ENCODE measurements at places on chromosomes 1 and 21.

DNA sequence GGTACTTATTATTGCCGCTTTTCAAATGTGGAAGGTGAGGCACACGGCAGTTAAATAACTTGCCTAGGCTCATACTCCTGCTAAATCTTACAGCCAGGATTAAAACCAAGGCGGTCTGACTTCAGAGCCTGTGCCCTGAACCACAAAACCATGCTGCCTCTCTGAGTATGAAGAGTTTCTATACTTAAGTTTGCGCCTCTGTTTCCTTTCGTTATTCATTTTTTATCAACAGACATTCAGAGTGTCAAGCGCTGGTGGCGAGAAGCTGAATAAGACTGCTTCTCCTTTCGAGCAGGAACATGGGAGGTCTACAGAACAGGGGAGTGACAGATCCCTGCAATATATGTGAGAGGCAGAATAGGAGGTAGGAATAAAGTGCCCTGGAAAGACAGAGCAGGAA is 96.0 kb upstream of the DUSP10 start:
- H3K4me3 ChIP-seq: peak overlapping the region; percentile 71
- peak overlapping the region; percentile 85 for H3K27ac ChIP-seq
- peak; percentile 39 for DNase-seq
- peaks cover 59% of the 10 kb centered on the region for H3K4me1 ChIP-seq

- no peak overlapping the region for H3K27ac ChIP-seq
- H3K27me3 ChIP-seq: no peaks in the 10 kb centered on the region
- H3K4me3 ChIP-seq: no peak overlapping the region
These were observed 123.5 kb downstream of the TIAM1 start for GRCh38 chr21:31220575-31220974.

- H3K4me3 ChIP-seq: no peak overlapping the region
- H3K27ac ChIP-seq: no peak overlapping the region
- no peaks in the 10 kb centered on the region for H3K36me3 ChIP-seq
- H3K27me3 ChIP-seq: no peaks in the 10 kb centered on the region
- no peak for DNase-seq
These were observed 2283.7 kb downstream of the NCAM2 start for GRCh38 chr21:23281917-23282316.

DNA sequence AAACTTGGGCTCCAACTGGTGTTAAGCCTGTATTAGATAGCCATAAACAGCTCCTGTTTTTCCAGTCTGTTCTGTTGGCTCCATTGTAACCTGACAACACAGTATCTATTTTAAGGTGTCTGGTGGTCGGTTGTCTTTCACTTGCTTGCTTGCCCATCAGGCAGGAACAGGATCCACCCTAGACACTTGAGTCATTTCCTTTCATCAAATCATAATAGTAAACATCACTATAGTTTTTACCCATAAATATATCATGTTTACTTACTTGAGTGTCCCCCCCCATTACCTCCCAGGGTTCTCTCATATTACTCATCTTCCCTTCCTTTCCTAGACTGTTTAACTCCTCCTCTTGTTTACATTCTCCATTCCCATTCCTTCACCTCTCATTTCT is 2.9 kb downstream of the DDI2 start:
- no peaks in the 10 kb centered on the region for H3K27me3 ChIP-seq
- peaks cover 43% of the 10 kb centered on the region for H3K4me1 ChIP-seq
- H3K4me3 ChIP-seq: peak overlapping the region; percentile 51

- DNase-seq: no peak
- peaks cover 9% of the 10 kb centered on the region for H3K4me1 ChIP-seq
- no peak overlapping the region for H3K4me3 ChIP-seq
- peaks cover 15% of the 10 kb centered on the region for H3K27me3 ChIP-seq
- H3K27ac ChIP-seq: no peak overlapping the region
- H3K36me3 ChIP-seq: no peaks in the 10 kb centered on the region
These were observed 12.3 kb upstream of the IL22RA1 start for GRCh38 chr1:24155011-24155782.

DNA sequence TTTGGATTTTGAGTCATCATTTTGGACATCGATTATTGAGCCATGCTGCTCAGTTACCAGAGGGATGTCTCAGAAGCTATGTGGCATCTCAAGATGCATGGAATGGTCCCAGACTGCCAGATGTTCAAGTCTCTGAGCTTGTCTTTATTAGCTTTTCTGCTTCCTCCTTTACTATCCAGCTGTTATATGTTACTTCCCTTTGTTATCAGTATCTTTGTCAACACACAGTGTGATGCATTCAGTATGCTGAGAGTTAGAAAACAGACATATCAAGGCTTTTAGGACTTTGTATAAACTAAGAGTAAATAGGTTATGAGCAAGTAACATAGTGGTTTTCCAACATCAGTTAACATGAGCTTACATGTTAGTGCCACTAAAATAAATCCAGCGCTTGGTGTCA is 474.5 kb downstream of the DSCAM start:
- H3K4me3 ChIP-seq: no peak overlapping the region
- H3K27me3 ChIP-seq: no peaks in the 10 kb centered on the region
- no peak for DNase-seq
- no peaks in the 10 kb centered on the region for H3K36me3 ChIP-seq
- H3K27ac ChIP-seq: no peak overlapping the region

GRCh38 chr1:232876506-232877364 is 71.5 kb downstream of the MAP10 start:
- H3K4me1 ChIP-seq: peaks cover 7% of the 10 kb centered on the region
- H3K27me3 ChIP-seq: no peaks in the 10 kb centered on the region
- H3K36me3 ChIP-seq: no peaks in the 10 kb centered on the region
- H3K4me3 ChIP-seq: peak overlapping the region; percentile 40
- peak; percentile 51 for DNase-seq

- peak overlapping the region; percentile 78 for H3K4me3 ChIP-seq
- peak overlapping the region; percentile 99 for H3K27ac ChIP-seq
- H3K36me3 ChIP-seq: peaks cover 41% of the 10 kb centered on the region
These were observed 15.9 kb downstream of the HENMT1 start for GRCh38 chr1:108644984-108645383.

- no peaks in the 10 kb centered on the region for H3K4me1 ChIP-seq
- H3K27me3 ChIP-seq: no peaks in the 10 kb centered on the region
These were observed 678.0 kb upstream of the ZP4 start for GRCh38 chr1:238568735-238569134.

- peak overlapping the region; percentile 2 for H3K4me3 ChIP-seq
- no peaks in the 10 kb centered on the region for H3K27me3 ChIP-seq
- H3K4me1 ChIP-seq: peaks cover 23% of the 10 kb centered on the region
These were observed 29.1 kb downstream of the STPG1 start for GRCh38 chr1:24384251-24385090.

DNA sequence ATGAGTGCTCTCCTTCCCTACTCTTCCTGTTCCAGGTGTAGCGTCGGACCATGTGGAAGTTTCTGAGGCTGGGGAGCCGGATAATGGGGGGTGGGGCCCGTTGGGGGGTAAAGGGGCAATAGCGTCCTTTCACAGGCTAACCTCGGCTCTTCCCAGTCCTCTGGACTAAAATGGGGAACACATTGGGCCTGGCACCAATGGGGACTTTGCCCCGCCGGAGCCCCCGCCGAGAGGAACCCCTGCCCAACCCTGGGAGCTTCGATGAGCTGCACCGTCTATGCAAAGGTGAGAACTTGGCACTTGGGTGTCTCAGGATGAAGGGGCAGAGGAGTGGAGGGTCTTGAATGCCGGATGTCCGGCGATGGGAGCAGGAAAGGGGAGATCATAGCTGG is 456 bp downstream of the TOMM40L start:
- H3K27me3 ChIP-seq: no peaks in the 10 kb centered on the region
- peaks cover 26% of the 10 kb centered on the region for H3K36me3 ChIP-seq
- peaks cover 23% of the 10 kb centered on the region for H3K4me1 ChIP-seq
- peak overlapping the region; percentile 99 for H3K27ac ChIP-seq
- DNase-seq: no peak
- peak overlapping the region; percentile 99 for H3K4me3 ChIP-seq

DNA sequence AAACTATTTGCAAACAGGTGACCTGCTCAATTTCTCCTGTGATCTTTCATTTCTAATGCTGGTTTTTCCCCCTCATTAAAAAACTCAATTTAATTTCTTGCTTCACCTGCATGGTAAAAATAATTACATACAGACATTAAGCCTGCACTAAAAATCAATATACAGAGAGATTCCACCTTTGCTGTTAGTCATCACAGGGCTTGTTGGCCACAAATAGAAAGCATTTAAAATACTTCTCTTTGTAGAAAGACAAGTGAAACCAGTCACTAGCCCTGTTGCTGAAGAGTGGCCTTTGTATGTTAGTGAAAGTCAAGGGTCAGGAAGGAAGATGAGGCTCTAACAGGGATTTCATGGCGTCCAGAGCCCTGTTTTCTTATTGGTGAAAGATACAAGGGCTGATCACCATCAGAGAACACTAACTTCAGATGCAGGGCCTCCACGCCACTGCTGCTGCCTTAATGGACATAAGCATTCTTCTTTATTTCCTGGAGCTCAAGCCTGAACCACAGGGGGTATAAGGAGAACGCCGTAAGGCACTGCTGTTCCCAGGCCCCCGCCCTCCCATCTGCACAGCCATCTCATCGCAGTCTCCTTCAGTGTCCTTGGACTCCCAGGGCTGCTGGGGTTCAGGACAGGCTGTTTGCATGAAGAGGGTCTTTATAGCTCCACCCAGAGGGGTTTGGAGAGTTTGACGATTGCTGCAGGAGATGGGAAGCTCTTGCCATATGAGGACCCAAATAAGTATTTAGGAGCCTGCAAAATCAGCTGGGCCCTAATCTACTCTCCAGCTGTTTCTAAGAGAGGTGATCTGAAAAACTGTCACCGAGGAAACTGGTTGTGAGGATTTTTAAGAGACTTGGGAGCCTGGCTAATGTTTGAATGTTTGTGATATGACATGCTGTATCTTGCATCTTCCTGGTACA is 117.3 kb upstream of the IRF2BP2 start:
- peak overlapping the region; percentile 41 for H3K4me3 ChIP-seq
- peak overlapping the region; percentile 95 for H3K27ac ChIP-seq
- peaks cover 9% of the 10 kb centered on the region for H3K36me3 ChIP-seq

DNA sequence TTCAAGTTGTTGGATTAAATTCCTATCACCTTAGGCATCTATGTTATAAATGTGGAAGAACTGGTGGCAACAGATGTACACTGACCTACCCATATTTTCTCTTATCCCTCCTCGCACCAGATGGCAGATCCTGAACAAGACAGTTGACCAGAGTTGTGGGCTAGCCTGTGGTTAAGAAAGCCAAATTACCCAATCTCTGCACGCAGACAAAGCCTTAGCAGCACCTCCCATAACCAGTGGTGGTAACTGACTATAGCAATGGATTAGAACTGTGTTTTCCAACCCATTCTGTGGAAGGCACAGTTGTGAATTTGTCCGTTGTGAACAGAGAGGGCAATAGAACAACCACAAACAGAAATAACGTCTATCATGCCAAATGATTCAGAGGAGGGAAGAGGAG is 20.6 kb downstream of the ABCB10 start:
- peaks cover 9% of the 10 kb centered on the region for H3K4me1 ChIP-seq
- H3K27ac ChIP-seq: no peak overlapping the region
- H3K27me3 ChIP-seq: no peaks in the 10 kb centered on the region
- H3K36me3 ChIP-seq: peaks cover 58% of the 10 kb centered on the region

DNA sequence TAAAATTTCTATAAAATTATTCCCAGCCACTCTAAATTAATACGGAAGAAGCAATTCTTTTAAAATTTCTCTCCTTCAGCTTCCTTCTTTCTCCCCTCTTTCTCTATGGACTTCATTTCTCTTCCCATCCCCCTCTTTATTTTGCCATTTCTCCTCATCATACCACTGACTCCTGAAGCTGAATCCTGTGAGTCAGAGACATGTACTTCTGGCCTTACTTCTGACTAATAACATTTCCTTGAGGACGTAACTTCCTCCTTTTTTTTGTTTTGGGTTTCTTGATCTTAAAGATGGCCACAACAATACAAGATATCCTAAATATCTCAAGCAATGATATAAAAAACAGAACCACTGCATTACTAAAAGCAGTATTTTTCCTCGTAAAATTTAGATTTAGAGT is 63.6 kb upstream of the DENND1B start:
- H3K36me3 ChIP-seq: peaks cover 2% of the 10 kb centered on the region
- H3K4me1 ChIP-seq: peaks cover 2% of the 10 kb centered on the region
- no peak overlapping the region for H3K27ac ChIP-seq
- no peak overlapping the region for H3K4me3 ChIP-seq

DNA sequence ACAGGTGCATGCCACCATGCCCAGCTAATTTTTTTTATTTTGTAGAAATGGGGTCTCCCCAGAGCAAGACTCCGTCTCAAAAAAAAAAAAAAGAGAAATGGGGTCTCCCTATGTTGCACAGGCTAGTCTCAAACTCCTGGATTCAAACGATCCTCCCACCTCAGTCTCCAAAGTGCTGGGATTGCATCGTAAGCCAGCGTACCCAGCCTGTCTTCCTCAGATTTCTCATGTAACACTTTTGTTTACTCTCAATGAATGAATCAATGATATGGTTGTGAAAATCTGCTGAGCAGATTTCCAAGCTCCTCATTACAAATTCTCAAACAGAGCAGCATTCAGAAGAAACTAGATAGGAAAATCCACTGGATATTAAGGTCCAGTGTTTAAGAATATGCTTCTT is 6.6 kb downstream of the CMPK1 start:
- no peak overlapping the region for H3K4me3 ChIP-seq
- peaks cover 12% of the 10 kb centered on the region for H3K4me1 ChIP-seq
- H3K36me3 ChIP-seq: peaks cover 9% of the 10 kb centered on the region
- no peak for DNase-seq
- H3K27me3 ChIP-seq: no peaks in the 10 kb centered on the region
- H3K27ac ChIP-seq: no peak overlapping the region

- no peak overlapping the region for H3K4me3 ChIP-seq
- H3K27ac ChIP-seq: no peak overlapping the region
- H3K4me1 ChIP-seq: no peaks in the 10 kb centered on the region
- H3K27me3 ChIP-seq: no peaks in the 10 kb centered on the region
These were observed 47.6 kb downstream of the SEC16B start for GRCh38 chr1:177922209-177922608.

- H3K4me3 ChIP-seq: no peak overlapping the region
- no peak for DNase-seq
- no peaks in the 10 kb centered on the region for H3K4me1 ChIP-seq
- H3K27me3 ChIP-seq: peaks cover 4% of the 10 kb centered on the region
- no peaks in the 10 kb centered on the region for H3K36me3 ChIP-seq
- no peak overlapping the region for H3K27ac ChIP-seq
These were observed 43.1 kb upstream of the SGIP1 start for GRCh38 chr1:66490816-66491215.

GRCh38 chr1:64318428-64318827 is 115.0 kb downstream of the UBE2U start:
- no peaks in the 10 kb centered on the region for H3K36me3 ChIP-seq
- DNase-seq: no peak
- H3K4me1 ChIP-seq: no peaks in the 10 kb centered on the region
- no peak overlapping the region for H3K4me3 ChIP-seq

- peak overlapping the region; percentile 56 for H3K27ac ChIP-seq
- H3K36me3 ChIP-seq: peaks cover 32% of the 10 kb centered on the region
These were observed 14.8 kb upstream of the METTL18 start for GRCh38 chr1:169809370-169810095.

GRCh38 chr1:25704267-25704691 is 87.7 kb downstream of the MAN1C1 start:
- H3K27ac ChIP-seq: no peak overlapping the region
- peaks cover 37% of the 10 kb centered on the region for H3K27me3 ChIP-seq
- H3K4me3 ChIP-seq: no peak overlapping the region
- no peaks in the 10 kb centered on the region for H3K36me3 ChIP-seq
- no peak for DNase-seq
- peaks cover 16% of the 10 kb centered on the region for H3K4me1 ChIP-seq
